ENCODE measurements at places on chromosomes 2 and 18.

DNA sequence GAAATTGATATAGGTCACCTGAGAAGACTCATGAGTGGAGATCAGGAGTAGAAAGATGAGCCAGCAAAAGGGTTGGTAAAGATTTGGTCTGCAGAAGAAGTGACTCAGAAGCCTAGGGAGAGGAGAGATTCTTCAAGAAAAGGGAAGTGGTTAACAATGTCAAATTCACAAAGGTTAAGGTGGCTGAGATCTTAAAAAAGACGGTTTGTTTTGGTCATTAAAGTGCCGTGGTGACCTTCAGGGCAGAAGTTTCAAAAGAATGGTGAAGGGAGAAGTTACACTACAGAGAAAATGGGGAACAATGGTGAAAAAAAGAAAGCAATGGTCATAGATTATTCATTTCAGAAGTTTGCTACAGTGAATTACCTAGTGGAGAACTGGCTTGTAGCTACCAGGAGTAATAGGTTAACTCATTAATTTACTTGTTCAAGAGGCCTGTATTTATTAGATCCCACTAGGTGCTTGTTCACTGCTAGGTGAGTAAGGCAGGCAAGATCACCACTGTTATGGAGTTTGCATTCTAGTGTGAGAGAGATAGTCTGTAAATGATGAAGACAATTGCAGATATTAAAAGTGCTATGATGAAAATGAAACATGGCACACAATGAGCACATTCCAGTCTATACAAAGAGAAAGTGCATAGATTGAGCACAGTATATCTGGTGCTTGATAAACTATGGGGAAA, 43.0 kb downstream of the FBXO48 start:
- no peak for DNase-seq

DNA sequence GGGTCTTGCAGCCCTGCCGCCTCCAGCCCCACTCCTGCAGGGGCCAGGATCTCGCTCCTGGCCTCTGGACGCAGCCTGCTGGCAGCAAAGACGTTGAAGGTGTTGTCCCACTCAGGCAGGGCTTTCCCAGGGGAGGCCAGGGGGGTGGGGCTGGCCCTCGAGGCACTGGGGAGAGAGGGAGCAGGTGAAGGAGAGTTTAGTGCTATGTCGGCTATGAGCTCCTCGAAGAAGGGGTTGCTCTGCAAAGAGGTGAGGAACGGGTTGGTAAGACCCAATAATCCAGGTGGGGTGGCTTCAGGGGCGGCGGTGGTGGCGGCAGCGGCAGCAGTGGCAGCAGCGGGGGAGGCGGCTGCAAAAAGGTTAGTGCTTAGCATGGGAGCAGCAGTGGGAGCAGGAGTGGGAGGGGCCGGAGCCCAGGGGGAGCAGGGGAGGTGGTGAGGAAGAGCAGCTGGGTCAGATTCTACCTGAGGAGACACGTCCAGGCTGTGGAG, 9.7 kb upstream of the SFXN5 start:
- no peak for DNase-seq

DNA sequence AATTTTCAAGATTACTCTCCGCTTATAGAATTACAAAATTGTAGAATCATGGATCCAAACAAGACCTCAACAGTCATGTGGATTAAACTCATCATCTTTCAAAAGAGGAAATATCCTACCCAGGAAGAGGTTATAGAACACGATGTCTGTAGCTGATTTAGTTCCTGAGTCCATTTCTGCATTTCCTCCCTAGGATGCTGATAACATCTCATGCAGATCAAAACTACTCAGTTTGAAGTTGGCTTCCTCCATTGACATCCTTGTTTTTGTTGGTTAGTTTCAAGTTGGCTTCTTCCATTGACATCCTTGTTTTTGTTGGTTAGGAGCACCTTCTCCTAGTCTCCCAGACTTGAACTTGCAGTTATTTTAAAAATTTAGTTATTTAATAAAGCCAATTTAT, 147.5 kb downstream of the PARD3B start:
- DNase-seq: no peak

DNA sequence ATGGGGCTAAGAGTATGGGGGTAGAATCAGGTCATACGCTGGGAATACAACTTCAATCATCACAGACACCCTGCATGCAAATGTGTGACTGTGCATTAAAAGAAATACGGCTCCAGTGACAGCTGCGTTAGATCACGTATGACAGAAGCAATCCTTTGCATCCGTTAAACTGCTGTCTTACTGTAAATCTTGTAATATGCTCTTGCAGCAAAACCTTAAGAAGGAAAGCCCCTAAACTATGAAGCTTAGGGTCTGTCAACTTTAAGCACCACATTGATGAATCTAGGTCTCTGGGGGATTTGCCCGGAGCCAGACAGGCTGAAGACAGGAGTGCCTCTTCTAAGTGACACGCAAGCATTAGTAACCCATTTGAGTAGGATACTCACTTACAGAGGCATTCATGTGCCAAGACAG, 84.7 kb upstream of the EML6 start:
- no peak for DNase-seq

- DNase-seq: no peak
These were observed 34.3 kb downstream of the CRACDL start for GRCh38 chr2:98901702-98902101.

DNA sequence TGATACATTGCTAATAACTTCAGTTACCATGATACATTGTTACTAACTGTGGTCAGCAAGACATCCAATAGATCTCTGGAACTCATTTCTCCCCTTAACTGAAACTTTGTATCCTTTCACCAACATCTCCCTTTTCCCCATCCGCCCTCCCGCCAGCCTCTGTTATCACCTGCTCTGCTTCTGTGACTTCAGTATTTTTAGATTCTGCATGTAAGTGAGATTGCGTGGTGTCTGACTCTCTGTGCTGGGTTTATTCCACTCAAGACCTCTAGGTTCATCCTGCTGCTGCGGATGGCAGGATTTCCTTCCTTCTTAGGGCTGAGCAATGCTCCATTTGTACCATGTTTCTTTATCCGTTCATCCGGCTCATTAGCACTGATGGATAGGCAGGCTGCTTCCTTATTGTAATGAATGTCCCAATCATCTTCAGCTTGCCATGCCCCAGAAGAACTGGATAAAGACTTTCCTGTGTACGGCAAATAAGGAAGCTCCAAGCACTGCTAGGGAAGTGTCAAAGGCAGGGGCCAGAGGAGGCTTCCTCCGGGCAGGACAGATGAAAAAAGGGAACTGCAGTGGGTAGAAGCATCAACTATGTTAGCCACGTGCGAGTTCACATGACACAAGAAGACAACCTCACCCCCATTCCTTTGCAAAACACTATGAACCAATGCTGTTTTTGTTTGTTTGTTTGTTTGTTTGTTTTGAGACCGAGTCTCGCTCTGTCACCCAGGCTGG, 113.4 kb downstream of the EIPR1 start:
- DNase-seq: no peak

Data from activated CD8-positive, alpha-beta memory T cell treated with anti-CD3 and anti-CD28 coated beads for 48 hours (primary cell).